ENCODE measurements at places on chromosomes 5 and 9.

DNA sequence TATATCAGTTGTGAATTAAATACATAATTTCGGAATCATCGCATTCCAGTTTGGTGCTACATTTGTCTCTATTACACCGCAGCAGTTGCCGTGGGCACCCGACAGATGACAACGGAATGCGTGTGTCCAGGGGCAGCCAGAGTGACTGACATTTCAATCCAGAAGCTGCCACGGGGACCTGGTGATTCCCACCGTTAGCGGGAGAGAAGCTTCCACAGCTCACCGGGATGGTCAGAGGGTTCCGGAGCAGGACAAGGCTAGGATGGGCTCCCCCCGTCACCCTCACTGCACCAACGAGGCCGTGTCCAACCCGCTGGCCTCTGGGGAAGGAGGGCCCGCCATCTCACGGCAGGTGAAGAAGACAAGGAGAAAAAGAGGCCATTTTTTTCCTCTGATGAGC, 86.8 kb downstream of the GTF3C4 start:
- no peak for DNase-seq

- DNase-seq: no peak
Measured at GRCh38 chr5:57166276-57166675, 7.6 kb upstream of the GPBP1 start.

- peak; percentile 55 for DNase-seq
Measured at GRCh38 chr5:13957032-13957645, 12.7 kb upstream of the DNAH5 start.

DNA sequence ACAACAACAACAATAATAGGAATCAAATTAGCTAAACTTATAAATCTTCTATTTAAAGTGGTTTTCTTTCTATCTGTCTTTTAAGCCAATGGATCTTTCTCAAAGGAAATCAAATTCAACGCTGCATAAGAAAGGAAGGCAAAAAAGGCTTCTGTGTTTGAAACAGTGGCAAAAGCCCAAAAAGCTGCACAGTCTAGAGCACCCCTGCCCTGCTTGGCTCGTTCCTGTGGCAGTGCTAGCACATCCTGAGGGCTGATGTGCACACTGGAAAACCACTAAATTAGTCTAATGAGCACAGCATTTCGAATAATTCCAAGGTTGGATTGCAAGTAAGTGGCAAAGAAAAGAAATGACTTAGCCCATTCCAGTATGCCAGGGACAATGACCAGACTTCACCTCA, 80.7 kb downstream of the AP3B1 start:
- DNase-seq: no peak

GRCh38 chr9:91422758-91423711, 597 bp downstream of the NFIL3 start:
- DNase-seq: peak; percentile 59

GRCh38 chr5:57692582-57693487, 210.2 kb upstream of the ACTBL2 start:
- DNase-seq: peak; percentile 17

DNA sequence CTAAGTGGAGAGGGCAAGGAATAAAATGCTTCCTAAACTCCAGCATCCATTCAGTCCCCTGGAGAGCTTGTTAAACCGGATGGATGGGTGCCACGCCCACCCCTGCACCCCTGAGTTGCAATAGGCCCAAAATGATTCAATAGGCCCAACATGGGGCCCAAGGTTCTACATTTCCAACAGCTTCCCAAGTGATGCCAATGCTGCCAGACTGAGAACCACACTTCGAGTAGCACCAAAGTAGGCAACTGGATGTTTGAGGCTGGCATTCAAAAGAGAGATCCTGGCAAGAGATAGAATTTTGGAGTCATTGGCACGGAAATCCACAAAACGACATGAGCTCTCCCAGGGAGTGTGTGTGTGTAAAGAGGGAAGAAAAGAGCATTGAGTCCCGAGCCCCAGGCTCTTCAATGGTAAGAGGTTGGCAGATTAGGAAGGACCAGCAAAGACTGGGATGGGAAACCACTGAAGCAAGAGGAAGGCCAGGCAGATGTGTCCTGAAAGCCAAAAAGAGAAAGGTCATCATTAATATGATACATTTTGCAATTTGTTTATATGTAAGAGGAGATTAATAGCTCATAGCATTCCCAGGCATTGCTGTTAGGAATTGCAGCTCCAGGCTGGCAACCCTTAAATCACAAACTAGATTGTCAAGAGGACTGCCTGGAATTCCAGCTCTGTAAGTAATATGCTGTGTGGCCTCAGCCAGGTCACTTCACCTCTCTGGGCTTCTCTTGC, 130.6 kb downstream of the KCNIP1 start:
- DNase-seq: no peak

- DNase-seq: no peak
Measured at GRCh38 chr5:124713595-124713994, 32.8 kb downstream of the ZNF608 start.

DNA sequence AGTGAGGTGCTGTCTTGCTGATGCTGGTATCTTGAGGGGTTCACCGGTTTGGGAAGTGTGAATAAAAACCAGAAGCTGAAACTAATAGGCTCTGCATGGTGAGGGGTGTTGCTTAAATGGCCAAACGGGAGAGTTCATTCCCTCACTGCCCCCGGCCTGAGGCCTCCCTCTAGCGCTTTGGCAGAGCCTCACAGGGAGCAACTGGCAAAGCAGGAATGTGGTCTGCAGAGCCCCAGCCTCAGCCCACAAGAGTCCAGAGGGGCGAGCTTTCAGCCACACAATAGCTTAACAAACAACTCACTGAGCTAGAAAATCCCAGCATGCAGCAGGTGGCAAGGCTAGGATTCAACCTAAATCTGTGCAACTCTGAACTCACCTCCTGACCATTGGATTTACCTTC, 234.8 kb downstream of the MED10 start:
- no peak for DNase-seq

GRCh38 chr5:149745-150485, 41.4 kb upstream of the LRRC14B start:
- no peak for DNase-seq

- DNase-seq: no peak
Measured at GRCh38 chr5:151706906-151707305, 20.2 kb upstream of the SPARC start.

- DNase-seq: no peak
Measured at GRCh38 chr9:69746859-69747560, 12.8 kb downstream of the PTAR1 start.

DNA sequence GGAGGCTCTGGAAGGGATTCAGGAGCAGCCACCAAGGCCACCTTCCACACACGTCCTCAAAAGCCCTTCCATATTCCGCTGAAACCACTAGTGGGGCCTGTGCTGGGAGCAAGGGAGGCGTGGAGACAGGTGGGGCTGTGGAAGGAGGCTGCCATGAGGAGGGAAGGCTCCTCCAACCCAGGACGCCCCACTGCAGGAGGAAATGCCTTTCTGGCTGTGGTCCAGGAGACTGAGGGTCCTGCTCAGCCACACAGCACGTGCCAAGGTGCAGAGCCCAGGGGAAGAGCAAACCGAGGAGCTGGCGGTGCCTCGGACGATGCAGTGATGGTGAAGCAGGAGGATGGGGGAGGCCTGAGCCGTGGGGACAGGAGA, 49.5 kb downstream of the ADAMTS2 start:
- DNase-seq: no peak

- no peak for DNase-seq
Measured at GRCh38 chr5:105581988-105582690, 2019.5 kb upstream of the NUDT12 start.

- no peak for DNase-seq
Measured at GRCh38 chr9:4997196-4997595, 12.1 kb downstream of the JAK2 start.

DNA sequence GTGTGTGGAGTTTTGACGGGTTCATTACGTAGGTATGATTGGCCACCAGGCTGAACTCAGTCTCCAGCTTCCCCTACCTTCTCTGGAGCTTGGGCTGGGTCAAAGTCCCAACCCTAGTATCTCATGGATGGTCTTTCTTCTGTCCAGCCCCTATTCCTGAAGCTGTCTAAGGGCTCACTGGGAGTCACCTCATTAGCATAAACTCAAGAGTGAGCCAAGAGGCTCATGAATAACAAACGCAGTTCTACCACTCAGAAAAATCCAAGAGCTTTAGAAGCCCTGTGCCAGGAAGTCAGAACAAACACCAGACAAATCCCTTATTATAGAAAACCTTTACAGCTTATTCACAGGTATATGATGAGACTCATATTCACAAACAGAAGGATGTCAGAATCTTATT, 180.3 kb upstream of the NFIL3 start:
- no peak for DNase-seq

DNA sequence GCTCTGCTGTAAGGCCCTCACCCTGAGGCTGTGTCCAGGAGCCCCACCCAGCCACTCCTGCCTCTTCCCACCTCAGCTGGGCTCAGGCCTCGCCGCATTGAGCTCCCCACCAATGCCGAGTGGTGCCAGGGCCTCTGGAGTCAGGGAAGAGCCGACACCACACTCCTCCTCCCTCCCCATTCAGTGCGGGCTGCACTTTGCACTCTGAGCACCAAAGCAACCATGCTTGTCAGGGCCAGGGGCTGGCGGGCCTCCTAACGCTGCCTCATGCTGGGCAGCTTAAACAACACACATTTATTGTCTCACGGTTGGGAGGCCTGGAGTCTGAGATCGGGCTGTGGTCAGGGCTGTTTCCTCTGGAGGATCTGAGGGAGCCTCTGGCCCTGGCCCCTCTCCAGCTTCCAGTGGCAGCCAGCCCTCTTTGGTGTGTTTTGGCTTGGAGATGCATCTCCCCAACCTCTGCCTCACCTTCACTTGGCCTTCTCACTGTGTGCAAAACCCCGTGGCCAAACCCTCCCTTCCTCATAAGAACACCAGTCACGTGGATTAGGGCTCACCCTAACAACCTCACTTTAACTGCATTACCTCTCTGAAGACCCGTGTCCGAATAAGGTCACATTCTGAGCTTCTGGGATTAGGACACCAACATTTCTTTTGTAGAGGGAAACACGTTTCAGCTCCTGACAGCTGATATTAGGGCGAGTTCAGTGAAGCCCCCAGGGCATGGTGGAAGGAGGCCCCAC, 157.8 kb downstream of the MED10 start:
- DNase-seq: no peak

DNA sequence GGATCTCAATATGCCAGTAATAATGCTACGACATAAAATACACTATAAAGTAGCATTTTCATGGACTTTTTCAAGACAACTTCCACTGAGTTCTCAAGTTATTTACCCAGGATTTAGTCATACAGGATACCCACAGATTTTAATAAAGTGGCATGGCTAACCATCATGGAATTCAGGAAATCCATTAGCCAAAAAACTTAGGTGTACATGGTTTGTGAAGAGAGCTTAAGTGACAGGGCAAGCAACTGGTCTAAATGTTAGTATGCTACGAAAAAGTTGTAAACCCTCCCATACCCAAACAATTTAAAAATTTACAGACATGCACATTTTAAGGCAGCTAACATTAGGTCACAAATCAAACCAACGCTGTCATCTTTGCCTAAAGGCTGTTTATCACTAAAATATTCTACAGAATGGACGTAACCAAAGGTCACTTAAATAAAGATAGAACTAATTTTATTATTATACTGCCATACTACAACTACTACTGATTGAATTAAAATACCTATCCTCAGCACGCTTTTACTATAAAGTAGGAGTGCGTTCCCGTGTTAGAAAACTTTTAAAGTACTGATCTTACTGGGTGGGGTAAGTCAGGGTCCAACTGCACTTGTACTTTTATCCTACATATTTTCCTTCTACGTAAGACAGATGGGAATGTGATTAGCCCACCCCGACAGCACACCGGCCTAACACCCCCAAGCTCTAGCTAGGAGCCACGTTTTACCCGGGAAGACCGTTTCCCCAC, 1.1 kb downstream of the UBTD2 start:
- DNase-seq: no peak

- peak; percentile 93 for DNase-seq
Measured at GRCh38 chr9:124278054-124278540, 20.3 kb downstream of the NEK6 start.

DNA sequence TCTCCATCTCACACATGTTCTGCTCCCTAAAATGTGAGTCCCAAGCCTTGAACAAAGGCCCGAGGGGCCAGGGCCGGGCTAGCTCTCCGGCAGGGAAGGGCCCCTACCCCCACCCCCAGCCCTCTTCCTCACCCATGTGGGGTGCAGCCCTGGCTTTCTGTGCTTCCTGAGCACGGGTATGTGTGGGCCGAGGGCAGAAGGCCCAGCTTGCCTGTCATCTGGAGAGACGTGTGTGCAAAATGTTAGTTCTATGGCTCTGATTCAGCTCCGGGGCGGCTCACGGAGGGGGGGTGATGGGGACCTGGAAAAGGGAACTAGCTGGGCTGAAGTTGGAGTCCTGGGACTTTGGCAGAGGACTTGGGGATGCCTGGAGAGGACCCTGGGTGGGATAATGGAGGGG, 90.3 kb upstream of the ARAP3 start:
- no peak for DNase-seq

DNA sequence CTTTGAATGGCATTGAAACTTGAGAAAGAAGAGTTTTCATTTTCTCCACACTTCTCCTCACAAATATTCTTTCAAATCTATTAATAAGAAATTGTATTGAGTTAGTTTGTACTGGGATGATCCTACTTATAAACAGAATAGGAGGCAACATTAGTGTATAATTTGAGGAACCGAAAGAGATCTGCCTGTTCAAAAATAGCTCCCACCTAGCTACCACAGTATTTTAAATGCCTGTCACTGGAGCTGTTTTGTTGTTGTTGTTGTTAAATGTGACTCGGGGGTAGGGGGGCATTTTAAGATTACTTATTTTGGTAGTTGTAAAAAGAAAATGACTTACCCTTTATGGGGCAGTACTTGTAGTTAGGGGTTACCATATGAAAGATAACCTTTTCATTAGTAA, 20.1 kb upstream of the HAPLN1 start:
- DNase-seq: no peak

GRCh38 chr5:56808211-56808610, 7.1 kb upstream of the MAP3K1 start:
- no peak for DNase-seq

GRCh38 chr5:81424728-81425127, 30.8 kb upstream of the ACOT12 start:
- DNase-seq: no peak

DNA sequence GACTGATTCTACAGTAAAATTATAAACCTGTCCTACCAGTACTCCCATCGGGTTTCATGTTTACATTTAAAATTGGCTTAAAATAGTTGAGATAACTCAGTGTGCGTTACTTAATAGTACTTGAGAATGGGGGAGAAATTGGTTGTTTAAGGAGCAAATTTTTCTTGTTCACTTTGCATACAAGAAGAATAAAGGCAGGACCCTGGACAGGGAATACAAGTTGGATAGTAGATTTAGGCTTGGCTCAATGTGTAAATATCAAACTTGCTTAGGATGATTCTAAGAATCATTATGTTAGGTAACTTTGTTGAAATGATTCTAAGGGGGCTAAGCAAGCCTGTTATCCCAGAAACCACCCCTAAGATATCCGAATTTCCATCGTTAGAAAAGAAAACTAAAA, 448.4 kb upstream of the TLE4 start:
- DNase-seq: no peak

- no peak for DNase-seq
Measured at GRCh38 chr5:31768046-31768445, 129.1 kb downstream of the PDZD2 start.

- peak; percentile 28 for DNase-seq
Measured at GRCh38 chr5:100623719-100624118, 88.5 kb downstream of the FAM174A start.

- no peak for DNase-seq
Measured at GRCh38 chr5:179817470-179817840, 3.2 kb upstream of the SQSTM1 start.

- peak; percentile 9 for DNase-seq
Measured at GRCh38 chr9:22452415-22453010, 5.9 kb downstream of the DMRTA1 start.

GRCh38 chr5:14850419-14851049, 21.0 kb downstream of the ANKH start:
- no peak for DNase-seq
